Esophagus muscularis mucosa (tissue), 4 donors: ENCODE measurements at places on chromosomes 5 and 9. TPM values are rescaled to one million over a fixed set of nuclear protein-coding genes. Genes with fewer than 3 reads are reported as not detected.
A peak's percentile ranks its signal among the peaks of the same experiment; 100 is the strongest.

DNA sequence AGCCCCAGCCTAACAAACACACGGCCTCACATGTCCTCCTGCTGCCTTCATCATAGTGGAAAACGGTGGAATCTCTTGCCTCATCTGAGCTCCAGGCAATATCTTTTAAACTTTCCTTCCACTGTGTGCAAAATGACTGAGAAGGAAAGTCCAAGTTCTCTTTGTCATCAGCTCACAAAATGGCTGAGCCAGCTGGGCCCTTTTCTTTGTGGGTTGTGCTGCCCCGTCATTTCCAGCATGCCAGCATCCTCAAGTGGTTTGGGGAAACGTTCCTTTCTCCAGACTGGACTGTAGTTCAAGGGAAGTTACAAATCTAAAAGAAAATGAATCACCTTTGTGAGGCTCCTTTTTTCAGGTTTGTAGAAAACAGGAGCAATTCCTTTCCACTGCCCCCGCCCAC lies 171.1 kb upstream of the FSTL4 start:
- DNase-seq: no peak
- H3K4me1 ChIP-seq: no peaks in the 10 kb centered on the region
- no peaks in the 10 kb centered on the region for H3K27me3 ChIP-seq
- no peaks in the 10 kb centered on the region for H3K36me3 ChIP-seq

- H3K27ac ChIP-seq: no peak overlapping the region
- no peaks in the 10 kb centered on the region for H3K36me3 ChIP-seq
- no peak overlapping the region for H3K4me3 ChIP-seq
- no peak for DNase-seq
- no peaks in the 10 kb centered on the region for H3K4me1 ChIP-seq
Observed at GRCh38 chr5:169696621-169697510, 59.8 kb downstream of the DOCK2 start.

DNA sequence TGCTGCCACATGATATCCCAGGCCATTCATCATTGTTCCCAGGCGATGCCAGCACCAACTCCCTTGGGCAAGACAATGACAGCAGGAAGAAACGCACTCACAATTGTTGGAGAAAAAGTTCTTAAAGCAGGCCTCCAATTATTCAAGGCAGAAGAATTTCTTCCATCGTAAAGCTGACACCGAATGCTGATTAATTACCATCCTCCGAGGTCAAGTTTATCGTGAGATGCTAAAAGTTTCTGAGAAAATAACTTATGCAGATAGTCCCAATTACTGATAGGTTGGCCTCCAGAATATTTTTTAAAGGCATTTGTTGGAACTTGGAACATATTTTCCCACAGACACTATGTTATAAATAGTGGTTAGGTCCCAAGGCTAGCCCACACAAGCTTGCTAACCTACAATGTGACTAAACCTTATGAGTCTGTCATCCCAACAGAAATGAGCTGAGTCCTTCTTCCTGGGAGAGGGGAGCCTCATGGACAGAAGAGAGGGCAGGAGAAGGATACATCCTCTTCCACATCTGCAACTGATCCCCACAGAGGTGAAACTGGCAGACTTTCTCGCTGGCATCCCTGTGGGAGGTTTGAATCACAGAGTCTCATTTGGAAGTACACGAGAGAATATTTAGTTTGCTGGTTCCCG lies 202.4 kb upstream of the TBC1D2 start:
- H3K36me3 ChIP-seq: no peaks in the 10 kb centered on the region
- no peak overlapping the region for H3K4me3 ChIP-seq
- no peak overlapping the region for H3K27ac ChIP-seq
- no peaks in the 10 kb centered on the region for H3K27me3 ChIP-seq

DNA sequence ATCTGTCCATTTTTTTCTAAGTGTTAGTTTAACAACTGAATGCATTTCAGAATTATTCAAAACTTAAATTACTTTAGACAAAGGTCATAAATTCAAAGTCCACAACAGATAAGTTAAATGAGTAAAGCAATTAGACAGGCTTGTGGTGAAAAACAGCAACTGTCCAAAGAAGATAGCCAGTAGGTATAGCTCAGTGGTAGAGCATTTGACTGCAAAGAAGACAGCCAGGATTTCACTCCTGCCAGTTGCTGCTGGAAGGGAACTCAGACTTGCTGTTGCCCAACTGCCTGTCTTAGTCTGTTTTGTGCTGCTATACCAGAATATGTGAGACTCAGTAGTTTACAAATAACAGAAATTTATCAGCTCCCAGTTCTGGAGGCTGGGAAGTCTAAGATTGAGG lies 10.0 kb downstream of the FANCC start:
- H3K4me3 ChIP-seq: no peak overlapping the region
- H3K4me1 ChIP-seq: no peaks in the 10 kb centered on the region
- no peak for DNase-seq
- no peaks in the 10 kb centered on the region for H3K36me3 ChIP-seq

- H3K27ac ChIP-seq: no peak overlapping the region
- no peak overlapping the region for H3K4me3 ChIP-seq
Observed at GRCh38 chr5:134490925-134491271, 34.6 kb upstream of the JADE2 start.

- no peak overlapping the region for H3K27ac ChIP-seq
- no peaks in the 10 kb centered on the region for H3K4me1 ChIP-seq
- no peaks in the 10 kb centered on the region for H3K36me3 ChIP-seq
- H3K27me3 ChIP-seq: peaks cover 57% of the 10 kb centered on the region
Observed at GRCh38 chr9:95570150-95570549, 53.4 kb upstream of the PTCH1 start.

DNA sequence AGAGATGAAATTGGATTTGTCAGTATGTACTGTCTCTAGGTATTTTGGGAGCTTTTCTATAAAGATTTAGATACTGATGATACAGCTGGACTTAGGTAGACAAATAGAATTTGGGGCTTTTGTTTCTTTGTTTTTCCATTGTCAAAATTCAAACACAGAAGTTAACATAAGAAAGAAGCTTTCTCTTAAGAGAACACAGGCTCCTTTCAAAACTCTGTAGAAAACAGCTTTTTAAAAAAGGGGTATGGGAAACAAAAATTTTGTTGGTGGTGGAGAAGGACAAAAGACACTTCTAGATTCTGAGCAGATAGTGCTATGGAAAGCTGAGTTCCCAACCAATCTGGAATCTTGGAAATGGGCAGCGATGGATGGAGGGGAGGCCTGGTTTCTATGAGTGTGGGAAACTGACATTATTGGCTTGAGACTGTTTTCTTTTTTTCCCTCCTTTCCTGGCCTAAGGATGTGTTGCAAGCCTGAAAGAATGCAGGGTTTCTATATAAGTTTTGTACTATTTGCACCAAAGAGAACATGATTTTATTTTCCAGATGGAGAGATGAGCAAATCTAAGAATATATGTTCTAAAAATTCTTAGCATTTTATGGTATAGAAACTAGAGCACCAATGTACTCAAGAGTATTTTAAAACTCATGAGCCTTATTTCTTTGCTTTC lies 240.0 kb downstream of the PRR16 start:
- H3K27ac ChIP-seq: no peak overlapping the region
- no peaks in the 10 kb centered on the region for H3K4me1 ChIP-seq
- no peaks in the 10 kb centered on the region for H3K27me3 ChIP-seq
- no peak overlapping the region for H3K4me3 ChIP-seq
- no peak for DNase-seq

GRCh38 chr5:141420855-141421488 lies at the start of gene PCDHGA11:
PCDHGA11 (plus strand) TSS chr5:141421051; CDS start chr5:141421228, 177 bp downstream.
- peak within 1 kb of the TSS; percentile 24 for H3K4me3 ChIP-seq
- H3K27me3 ChIP-seq: no peaks in the 10 kb centered on the region
- H3K36me3 ChIP-seq: peaks cover 13% of the 10 kb centered on the region
- peaks cover 10% of the 10 kb centered on the region for H3K4me1 ChIP-seq

GRCh38 chr5:38823503-38823902 lies 22.3 kb upstream of the OSMR start:
- no peak for DNase-seq
- no peaks in the 10 kb centered on the region for H3K4me1 ChIP-seq
- no peaks in the 10 kb centered on the region for H3K27me3 ChIP-seq
- peaks cover 30% of the 10 kb centered on the region for H3K36me3 ChIP-seq

- no peak overlapping the region for H3K4me3 ChIP-seq
- H3K36me3 ChIP-seq: no peaks in the 10 kb centered on the region
- H3K4me1 ChIP-seq: peaks cover 53% of the 10 kb centered on the region
- no peaks in the 10 kb centered on the region for H3K27me3 ChIP-seq
- no peak for DNase-seq
- peak overlapping the region; percentile 67 for H3K27ac ChIP-seq
Observed at GRCh38 chr5:179791881-179792611, 1.7 kb upstream of the LTC4S start.

- H3K36me3 ChIP-seq: no peaks in the 10 kb centered on the region
- H3K4me3 ChIP-seq: no peak overlapping the region
- H3K27ac ChIP-seq: no peak overlapping the region
- no peak for DNase-seq
Observed at GRCh38 chr5:134090522-134090921, 24.0 kb upstream of the TCF7 start.

- no peak overlapping the region for H3K27ac ChIP-seq
- DNase-seq: peak; percentile 86
- H3K4me3 ChIP-seq: no peak overlapping the region
- peaks cover 22% of the 10 kb centered on the region for H3K4me1 ChIP-seq
- H3K36me3 ChIP-seq: no peaks in the 10 kb centered on the region
Observed at GRCh38 chr9:107177243-107177839, 105.7 kb upstream of the RAD23B start.

GRCh38 chr5:95163079-95163478 lies 121.8 kb downstream of the MCTP1 start:
- no peak overlapping the region for H3K4me3 ChIP-seq
- H3K36me3 ChIP-seq: no peaks in the 10 kb centered on the region
- H3K4me1 ChIP-seq: no peaks in the 10 kb centered on the region
- H3K27me3 ChIP-seq: no peaks in the 10 kb centered on the region
- no peak overlapping the region for H3K27ac ChIP-seq
- DNase-seq: no peak

- H3K27ac ChIP-seq: no peak overlapping the region
- no peak for DNase-seq
- no peak overlapping the region for H3K4me3 ChIP-seq
- no peaks in the 10 kb centered on the region for H3K27me3 ChIP-seq
- no peaks in the 10 kb centered on the region for H3K36me3 ChIP-seq
- no peaks in the 10 kb centered on the region for H3K4me1 ChIP-seq
Observed at GRCh38 chr9:131020862-131021261, 11.9 kb downstream of the LAMC3 start.

DNA sequence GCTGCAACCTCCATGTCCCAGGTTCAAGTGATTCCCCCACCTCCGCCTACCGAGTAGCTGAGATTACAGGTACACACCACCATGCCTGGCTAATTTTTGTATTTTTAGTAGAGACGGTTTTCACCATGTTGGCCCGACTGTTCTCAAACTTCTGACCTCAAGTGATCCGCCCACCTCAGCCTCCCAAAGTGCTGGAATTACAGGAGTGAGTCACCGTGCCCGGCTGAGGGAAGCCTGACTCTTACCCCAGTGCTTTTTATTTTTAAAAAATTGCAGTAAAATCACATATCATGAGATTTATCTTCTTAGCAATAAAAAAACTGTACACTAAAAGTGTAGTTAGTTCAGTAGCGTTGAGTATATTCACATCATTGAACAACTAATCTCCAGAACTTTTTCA lies 105.3 kb downstream of the SLIT3 start:
- no peaks in the 10 kb centered on the region for H3K27me3 ChIP-seq
- DNase-seq: no peak
- H3K4me1 ChIP-seq: peaks cover 14% of the 10 kb centered on the region
- H3K36me3 ChIP-seq: no peaks in the 10 kb centered on the region
- no peak overlapping the region for H3K4me3 ChIP-seq
- H3K27ac ChIP-seq: no peak overlapping the region

- no peak overlapping the region for H3K27ac ChIP-seq
- DNase-seq: no peak
- H3K27me3 ChIP-seq: no peaks in the 10 kb centered on the region
- H3K4me3 ChIP-seq: no peak overlapping the region
Observed at GRCh38 chr5:68456756-68457217, 241.2 kb downstream of the PIK3R1 start.

DNA sequence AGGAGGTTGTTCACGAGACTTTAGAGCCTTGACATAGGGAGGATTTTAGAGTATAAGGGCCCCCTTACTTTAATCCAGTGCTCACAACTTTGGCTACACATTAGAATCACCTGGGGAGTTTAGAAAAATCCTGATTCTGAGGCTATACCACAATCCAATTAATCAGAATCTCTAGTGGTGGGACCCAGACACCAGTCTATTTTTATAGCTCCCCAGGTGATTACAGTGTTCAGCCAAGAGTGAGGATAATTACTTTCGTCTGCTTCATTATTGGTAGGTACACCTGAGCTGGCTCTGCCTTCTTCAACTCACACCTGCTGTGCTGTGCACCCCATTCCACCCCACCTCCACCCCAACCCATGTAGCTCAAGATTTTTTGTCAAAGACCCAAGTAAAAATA lies 141.3 kb upstream of the EPB41L4A start:
- H3K36me3 ChIP-seq: no peaks in the 10 kb centered on the region
- no peak overlapping the region for H3K4me3 ChIP-seq
- H3K4me1 ChIP-seq: no peaks in the 10 kb centered on the region

- peak overlapping the region; percentile 64 for H3K27ac ChIP-seq
- H3K4me1 ChIP-seq: peaks cover 68% of the 10 kb centered on the region
- no peaks in the 10 kb centered on the region for H3K36me3 ChIP-seq
Observed at GRCh38 chr5:122152266-122152900, 23.0 kb downstream of the ZNF474 start.

- no peak for DNase-seq
- H3K27ac ChIP-seq: no peak overlapping the region
- no peaks in the 10 kb centered on the region for H3K4me1 ChIP-seq
Observed at GRCh38 chr9:89701221-89701798, 96.5 kb downstream of the GADD45G start.

DNA sequence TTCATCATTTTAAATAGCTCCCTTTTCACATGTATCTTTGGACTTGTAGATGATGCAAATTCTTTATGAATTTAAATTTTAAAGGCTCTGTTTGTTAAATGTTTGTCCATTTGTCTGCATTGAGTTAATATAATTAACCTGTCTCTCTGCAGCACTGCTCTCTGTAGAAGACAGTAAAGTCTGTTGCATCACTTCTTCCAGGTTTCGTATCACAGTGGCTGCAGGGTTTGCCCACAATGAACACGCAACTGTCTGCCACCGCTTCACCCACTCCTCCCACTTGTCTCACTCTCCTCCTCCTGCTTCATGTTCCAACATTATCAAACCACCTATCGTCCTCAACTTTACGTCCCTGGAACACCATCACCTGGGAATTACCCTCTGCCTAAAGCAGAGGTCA lies 231.3 kb upstream of the SLC30A5 start:
- H3K4me1 ChIP-seq: no peaks in the 10 kb centered on the region
- no peak overlapping the region for H3K27ac ChIP-seq
- no peaks in the 10 kb centered on the region for H3K36me3 ChIP-seq
- DNase-seq: no peak
- no peak overlapping the region for H3K4me3 ChIP-seq

Gene OR1Q1
- not detected for total RNA-seq

Gene TLR4
- total RNA-seq: 16.6 TPM

Gene TGFBI
- total RNA-seq: 115 TPM

Gene OR13D1
- not detected for total RNA-seq

Gene POLR1E
- total RNA-seq: 22.7 TPM

Gene FAM120AOS
- 51.7 TPM for total RNA-seq

Gene PCDHA8
- total RNA-seq: not detected

Gene SLCO6A1
- total RNA-seq: not detected

Gene WNT8A
- not detected for total RNA-seq

Gene TEX48
- total RNA-seq: not detected

Gene TAF11L5
- total RNA-seq: not detected

Gene FGF18
- total RNA-seq: 0.66 TPM

Gene HIGD2A
- 154 TPM for total RNA-seq

Gene S100Z
- total RNA-seq: not detected

Gene INSL4
- not detected for total RNA-seq

Gene HRH2
- total RNA-seq: 2.5 TPM
